ENCODE measurements at places on chromosomes 16 and 17.

- peak; percentile 72 for DNase-seq
Measured at GRCh38 chr17:41666237-41666641, 22.4 kb upstream of the EIF1 start.

DNA sequence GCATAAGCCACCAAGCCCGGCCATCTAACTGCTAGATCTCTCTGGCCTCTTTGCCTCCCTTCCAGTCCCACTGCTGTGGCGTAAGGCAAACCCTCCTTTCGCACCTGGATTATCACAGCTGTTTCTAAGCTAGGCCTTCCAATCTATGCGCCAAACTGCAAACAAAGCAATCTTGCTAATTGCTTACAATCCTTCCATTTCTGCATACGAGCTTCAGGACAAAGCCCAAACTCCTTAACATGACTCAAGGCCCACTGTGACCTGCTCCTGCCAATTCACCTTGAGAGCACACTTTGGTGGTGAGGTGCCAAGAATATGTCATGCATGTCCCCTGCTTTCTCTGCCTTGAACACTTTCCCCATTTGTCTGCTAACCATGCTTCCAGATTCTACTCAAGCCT lies 6.0 kb upstream of the ARL5C start:
- no peak for DNase-seq

GRCh38 chr16:24508614-24509013 lies 30.8 kb upstream of the RBBP6 start:
- DNase-seq: no peak

- no peak for DNase-seq
Measured at GRCh38 chr16:57082664-57083063, 9.7 kb upstream of the CPNE2 start.
